ENCODE measurements at places on chromosomes 16 and 17. TPM values are rescaled to one million over a fixed set of nuclear protein-coding genes. Genes with fewer than 3 reads are reported as not detected.

- peak; percentile 95 for DNase-seq
Observed at GRCh38 chr16:4307215-4308037, 8.4 kb upstream of the GLIS2 start.

DNA sequence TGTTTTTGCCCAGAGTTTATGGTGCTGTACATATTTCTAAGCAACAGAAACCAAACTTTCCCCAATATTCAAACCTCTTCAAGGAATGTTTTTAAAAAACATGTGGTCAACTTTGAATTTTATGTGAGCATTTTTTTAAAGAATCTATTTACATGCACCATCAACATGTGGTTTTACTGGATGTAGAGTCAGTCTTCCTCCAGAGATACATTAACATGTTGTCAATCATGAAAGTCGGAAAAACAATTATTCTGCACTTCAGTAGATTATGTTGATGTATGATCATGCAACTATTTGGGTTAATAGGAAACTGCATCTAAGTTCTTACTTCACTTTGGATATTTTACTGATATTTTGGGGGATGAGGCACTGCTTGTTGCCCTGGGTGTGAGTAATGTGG is 208.6 kb downstream of the FOXL1 start:
- DNase-seq = no peak

DNA sequence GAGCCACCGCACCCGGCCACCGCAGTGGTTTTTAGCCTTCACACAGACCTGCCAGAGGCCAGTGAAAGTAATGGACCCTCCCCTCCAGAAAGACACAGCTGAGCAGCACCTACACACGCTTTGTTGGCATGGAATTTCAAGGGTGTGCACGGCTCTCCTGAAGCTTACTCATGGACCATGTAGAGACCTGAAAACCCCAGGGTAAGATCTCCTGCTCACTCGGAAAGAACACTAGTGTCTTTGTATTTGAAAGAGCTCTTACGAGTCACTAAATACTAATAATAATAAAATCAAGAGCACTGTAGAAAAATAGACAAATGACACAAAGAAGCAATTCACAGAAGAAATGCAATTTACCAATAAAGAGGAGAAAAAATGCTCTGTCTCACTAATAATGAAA is 20.0 kb downstream of the SLC43A2 start:
- DNase-seq = no peak

DNA sequence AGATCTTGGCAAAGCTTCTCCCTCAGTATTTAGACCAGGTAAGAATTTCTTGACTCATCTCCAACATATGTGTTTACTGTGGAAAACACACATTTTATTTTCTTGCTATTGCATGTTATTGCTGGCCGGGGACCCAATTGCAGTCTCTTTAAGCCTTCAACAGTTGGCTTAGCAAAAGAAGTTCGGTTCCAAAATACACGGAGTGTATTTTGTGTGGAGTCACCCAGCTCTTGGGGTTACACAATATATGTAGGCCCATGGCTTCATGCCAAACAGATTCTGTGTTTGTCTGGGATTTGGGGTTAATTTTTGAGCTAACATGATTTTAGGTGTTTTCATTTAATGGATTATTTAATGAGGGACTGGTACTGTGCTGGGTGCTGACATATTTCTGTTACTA is 4.0 kb downstream of the ALDH3A2 start:
- DNase-seq = no peak

- DNase-seq = no peak
Observed at GRCh38 chr17:72315122-72315913, 194.5 kb downstream of the SOX9 start.

PYDC1 gene
- not detected for total RNA-seq

CCDC154 gene
- total RNA-seq = 0.55 TPM

TERB1 gene
- total RNA-seq = 0.11 TPM

SIAH1 gene
- total RNA-seq = 30.7 TPM

CA7 gene
- 157 TPM for total RNA-seq

Measured in left colon (tissue), 2 donors.